ENCODE measurements at places on chromosomes 11 and 22.
A peak's percentile ranks its signal among the peaks of the same experiment; 100 is the strongest.

GRCh38 chr11:35358391-35358790 lies 61.0 kb downstream of the SLC1A2 start:
- no peak for DNase-seq

DNA sequence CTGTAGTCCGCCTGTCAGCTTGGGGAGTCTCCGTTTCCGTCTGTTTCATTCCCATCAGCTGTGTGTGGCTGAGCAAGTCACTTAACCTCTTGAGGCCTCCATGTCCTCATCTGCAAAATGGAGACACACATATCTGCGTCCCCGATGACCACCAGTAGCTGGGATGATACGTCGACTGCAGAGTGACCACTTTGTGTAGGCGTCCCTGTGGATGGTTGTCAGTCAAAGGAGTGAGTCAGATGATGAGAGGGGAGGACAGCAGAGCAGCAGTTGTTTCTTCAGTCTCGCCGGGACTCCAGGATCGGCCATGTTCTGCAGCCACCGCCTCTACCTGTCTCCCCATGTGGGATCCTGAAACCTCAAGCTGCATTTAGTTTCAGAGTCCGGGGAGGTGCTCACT lies 19.9 kb downstream of the MGAT3 start:
- no peak for DNase-seq

GRCh38 chr11:69312453-69313404 lies 18.8 kb downstream of the MYEOV start:
- DNase-seq, result no peak

DNA sequence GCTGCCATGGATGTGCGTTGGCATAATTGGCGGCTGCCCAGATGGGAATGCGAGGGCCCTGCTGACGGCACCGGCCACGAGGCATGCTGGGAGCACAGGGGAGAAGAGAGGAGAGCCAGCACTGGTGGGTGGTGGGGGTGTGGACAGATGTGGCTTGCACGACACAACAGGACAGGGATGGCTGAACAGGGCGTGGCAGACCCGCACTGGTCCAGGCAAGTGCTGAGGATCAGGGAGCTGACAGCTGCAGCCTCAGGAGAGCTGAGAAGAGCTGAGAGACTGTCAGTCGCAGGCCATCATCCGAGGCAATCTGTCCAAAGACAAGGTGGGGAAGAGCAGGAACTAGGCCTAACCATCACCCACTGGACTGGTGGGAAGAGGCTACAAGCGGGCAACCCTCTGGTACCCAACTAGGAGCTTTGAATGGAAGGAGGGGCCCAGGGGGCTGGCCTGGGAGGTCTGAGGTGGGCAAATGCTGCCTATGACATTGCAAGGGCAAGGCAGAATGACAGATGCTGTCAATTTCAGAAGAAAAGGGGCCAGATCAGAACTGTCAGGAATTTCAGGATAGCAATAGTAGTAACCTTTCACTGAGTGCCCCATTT lies 2.4 kb downstream of the GNB1L start:
- DNase-seq, result no peak

DNA sequence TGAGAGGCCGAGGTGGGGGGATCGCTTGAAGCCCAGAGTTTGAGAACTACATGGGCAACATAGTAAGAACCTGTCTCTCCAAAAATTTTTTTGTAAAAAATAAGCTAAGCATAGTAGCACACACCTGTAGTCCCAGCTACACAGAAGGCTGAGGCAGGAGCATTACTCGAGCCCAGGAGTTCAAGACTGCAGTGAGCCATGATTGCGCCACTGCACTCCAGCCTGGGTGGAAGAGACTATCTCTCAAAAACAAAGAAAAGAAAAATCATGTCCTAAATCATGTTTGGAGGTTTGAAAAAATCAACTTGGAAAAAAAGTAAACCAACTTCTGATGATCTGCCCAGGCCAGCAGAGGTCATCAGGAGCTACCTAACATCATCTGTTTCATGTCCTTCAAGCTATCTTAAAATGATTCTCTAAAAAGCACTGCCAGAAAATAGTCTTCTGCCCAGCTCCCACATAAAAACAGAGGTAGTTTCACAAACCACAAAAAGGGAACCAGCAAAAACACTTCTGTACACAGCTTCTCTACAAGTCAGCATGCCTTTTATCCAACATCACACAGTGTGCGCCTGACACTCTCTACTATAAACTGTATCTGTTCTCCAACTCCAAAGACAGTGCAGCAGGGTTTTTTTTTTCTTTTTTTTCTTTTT lies 165.0 kb downstream of the SOX6 start:
- DNase-seq, result no peak

DNA sequence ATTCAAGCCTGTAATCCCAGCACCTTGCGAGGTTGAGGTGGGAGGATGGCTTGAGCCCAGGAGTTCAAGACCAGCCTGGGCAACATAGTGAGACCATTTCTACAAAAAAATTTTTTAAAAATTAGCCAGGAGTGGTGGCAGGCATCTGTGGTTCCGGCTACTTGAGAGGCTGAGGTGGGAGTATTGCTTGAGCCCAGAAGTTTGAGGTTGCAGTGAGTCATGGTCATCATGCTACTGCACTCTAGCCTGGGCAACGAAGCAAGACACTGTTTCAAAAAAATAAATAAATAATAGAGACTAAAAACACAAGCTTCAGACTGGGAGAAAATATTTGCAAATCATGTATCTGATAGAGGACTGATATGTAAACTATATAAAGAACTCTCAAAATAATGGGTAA lies 33.2 kb downstream of the BTBD10 start:
- DNase-seq, result no peak

- no peak for DNase-seq
These were observed 12.6 kb downstream of the ZDHHC5 start for GRCh38 chr11:57680552-57680874.

DNA sequence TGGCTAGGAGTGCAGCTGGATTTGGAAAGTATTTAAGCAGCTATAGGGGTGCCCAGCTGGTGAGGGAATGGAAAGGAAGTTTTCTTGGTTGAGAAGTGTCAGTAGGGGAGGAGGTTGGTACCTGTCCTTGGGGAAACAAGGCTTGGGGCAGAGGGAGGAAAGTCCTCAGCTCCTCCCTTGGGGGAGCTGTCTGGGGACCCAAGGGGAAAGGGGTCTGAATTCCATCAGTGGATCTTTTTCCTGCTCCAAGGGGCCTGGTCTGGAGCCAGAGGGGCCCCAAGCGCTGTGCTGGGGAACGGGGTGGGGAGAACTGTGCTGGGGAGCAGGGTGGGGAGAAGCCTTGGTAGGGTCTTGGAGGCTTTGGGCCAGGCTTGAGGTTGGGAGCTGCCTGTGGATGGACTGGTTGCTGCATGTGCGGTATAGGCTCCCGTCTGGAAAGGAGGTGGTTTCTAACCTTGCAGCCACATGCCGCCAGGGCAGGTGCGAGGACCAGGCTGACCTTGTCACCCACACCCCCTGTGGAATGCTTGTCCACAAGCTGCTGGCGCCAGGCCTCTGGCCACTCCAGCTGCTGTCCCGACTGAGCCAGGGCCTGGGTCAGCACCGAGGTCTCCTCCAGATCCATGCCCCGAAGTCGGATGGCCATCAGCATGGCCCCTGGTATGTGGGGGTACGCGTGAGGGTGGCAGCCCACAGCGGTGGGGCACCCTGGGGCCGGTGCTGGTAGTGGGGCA lies 963 bp downstream of the TYMP start:
- DNase-seq, result no peak

GRCh38 chr22:44638971-44639760 lies 62.8 kb upstream of the PRR5 start:
- DNase-seq, result no peak

DNA sequence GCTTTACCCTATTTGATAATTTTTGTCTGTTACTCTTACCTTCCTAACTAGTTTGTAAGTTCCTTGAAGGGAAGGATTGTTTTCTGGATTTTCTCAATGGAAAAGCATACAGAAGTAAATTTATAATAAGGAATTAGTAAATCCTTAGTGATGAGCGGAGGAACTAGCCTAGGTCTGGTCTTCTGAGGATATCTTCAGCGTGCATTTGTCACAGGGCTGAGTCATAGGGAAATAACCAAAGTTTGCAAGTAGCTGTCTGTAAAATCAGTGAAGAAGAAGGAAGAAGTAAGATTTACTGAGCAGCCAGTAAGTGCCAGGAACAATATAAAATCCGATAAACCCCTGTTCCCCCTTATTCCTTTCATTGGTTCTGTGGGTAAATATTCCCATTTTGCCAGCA lies 162.7 kb upstream of the SORL1-AS1 start:
- DNase-seq, result no peak

DNA sequence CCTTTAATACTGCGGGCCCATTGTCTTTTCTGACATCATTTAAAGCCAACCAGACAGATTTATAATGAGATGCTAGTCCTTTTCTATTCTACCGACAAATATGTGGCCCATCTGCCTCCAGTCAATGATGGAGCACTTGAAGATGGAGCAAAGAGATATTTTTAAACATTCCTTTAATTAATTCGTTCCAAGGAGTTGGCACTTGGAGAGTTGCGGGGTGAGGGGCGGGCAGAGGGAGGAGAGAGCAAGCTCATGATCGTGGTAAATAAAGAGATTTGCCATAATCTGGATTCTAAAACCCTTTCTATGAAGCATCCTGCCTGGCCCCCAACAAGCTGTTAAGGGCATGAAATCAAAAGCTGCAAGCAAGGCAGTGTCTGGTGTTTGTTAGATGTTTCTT lies 5.0 kb downstream of the SLC1A2 start:
- no peak for DNase-seq

DNA sequence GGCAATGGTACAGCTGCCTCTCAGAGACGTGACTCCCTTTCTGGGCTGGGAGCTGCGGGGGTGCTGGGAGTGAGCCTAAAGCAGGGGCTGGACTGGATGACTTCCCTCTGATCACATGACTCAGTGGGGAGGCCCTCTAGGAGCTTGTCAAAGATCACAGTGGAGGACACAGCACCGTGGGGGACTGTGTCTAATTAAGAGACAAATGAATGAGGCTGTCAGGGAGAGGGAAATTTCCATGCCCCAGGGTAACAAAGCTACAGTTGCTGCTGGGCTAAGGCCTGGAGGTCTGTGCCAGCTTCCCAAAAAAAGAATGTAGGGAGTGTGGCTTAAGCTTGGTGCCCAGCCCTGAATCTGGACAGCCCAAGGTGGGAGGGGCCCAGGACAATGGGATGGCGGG lies 262.8 kb upstream of the PLET1 start:
- no peak for DNase-seq

DNA sequence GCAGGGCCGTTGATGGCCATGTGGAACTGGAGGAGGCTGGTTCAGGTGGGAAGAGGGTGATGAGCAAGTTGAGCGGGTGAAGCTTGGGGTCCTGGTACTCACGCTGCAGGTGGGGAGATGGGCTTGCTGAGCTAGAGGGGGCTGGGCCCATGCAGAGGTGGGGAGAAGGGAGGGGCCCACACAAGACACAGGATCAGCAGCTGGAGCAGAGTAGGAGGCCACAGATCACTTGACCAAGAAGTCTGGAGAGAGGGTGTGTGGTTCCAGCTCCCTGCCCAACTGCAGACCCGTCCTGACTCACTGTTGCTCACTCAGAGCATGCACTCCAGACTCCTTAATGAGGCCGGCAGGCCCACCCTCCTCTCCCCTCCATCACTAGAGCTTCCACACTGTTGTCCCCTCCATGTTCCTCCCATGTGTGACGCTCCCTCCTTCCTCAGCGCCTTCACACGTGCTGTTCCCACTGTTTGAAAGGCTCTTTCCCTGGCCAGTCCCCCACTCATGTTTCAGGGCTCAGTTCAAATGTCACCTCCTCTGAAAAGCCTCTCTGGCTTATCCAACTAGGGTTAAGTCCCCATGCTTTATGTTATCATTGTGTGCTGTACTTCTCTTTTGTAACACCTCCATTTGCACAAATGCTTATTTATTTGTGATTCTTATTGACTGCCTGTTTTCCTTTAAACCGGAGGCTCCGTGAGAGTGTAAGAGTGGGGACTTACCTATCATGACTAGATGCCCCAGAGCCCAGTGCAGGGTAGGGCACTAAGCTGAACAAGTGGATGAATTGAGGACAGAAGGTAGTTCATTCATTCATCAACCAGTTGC lies 2.3 kb downstream of the CCDC86 start:
- no peak for DNase-seq

DNA sequence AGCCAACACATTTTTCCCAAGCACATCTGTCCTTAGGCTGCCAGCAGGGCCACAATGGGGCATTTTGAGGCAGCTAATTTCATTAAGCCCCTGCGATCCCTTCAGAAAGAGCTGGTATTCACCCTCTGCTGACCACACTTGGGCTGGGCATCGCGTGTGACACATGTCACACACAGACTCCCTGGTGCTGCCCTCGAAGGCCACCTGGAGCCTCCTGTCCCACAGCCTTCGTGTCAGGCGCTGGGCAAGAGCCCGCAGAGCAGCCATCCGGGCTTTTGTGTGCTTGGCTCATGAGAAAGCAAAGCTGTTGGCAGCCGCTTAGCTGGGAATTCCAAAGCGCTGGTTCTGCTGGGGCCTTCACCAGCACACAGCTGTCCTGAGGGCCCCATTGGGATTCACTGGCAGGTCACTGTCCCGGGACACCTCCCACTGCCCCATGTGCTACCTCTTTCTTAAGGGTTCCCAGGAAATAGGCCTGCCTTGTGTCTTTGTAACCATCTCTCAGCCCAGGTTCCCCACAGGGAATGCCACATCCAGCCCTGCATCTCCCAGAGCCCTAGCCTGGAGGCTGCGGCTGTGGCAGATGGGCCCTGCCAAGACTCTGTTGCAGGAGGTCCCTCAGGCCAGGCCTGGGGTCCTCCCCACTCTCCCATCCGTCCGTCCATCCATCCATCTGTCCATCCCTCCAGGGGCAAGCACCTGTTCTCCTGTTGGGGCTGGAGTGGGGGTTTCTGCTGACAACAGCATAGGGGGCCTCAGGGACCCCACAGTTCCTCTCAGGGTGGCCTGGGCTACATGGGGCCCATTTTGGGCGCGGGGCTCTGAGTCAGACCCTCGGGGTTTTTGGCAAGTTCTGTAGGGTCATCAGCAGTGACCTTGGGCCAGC lies 4.9 kb downstream of the CLDN5 start:
- DNase-seq, result no peak

- DNase-seq, result no peak
These were observed 24.1 kb upstream of the WNT7B start for GRCh38 chr22:46001046-46001425.

DNA sequence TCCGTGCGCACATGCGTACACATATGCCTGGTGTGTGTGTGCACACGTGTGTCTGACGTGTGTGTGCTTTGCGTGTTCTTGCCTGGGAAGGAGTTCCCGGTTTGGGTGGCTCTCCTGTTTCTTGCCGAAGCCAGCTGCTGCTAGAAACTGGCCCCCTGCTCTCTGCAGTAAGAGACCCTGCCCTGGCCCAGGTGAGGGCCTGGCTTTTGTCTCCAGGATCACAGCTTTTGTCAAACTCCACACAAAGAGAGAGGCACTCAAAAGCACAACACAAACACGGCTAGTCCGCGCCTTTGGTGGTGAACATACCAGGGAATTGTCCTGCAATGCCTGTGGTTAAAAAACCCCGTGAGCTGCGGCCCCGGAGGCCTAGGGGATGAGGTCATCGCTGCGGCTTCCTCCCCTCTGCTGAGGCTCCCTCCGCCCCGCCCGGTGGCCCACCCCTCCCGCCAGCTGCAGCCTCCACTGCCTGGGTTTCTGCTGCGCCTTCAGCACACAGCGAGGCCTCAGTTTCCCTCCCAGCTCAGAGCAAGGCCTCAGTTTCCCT lies 88.9 kb downstream of the KCNQ1 start:
- peak; percentile 4 for DNase-seq
